ENCODE measurements at places on chromosomes 5 and 9.

- no peak for DNase-seq
These were observed 84.6 kb downstream of the AOPEP start for GRCh38 chr9:94811074-94811473.

DNA sequence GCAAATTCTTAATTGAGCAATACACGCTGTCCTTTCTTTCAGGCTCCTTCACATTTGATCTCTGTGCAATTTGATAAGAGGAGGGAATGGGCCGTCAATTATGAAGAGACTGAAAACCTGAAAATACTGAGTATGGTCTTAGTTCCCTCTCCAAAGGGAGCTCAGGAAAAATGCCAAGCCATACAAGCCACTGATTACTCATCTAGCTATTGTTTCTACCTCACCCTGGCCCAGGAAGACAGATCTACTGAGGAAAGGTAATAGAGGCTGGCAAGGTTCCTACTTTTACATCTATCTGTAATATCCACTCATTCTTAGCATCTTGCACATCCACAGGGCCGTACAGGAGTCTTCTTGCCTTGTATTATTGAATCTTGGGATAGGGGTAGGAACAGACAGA is 23.7 kb upstream of the TNC start:
- DNase-seq, result no peak

DNA sequence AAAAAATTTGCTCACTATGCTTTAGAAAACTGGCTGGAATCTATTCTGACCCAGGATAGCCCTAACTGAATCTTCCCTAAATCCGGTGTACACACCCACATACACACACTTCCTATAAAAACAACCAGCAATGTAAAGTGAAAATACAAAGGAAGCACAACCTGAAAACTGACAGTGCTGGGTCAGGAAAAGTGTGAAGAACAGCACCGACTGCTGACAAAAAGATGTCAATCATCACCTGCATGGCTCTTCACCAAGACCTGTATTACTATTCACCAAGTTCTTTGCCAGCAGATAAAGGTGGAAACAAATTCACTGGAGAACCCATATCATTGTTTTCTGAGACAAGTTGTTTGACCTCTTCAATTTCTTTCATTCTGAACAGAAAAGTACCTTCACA is 293.8 kb upstream of the GRAMD2B start:
- no peak for DNase-seq

DNA sequence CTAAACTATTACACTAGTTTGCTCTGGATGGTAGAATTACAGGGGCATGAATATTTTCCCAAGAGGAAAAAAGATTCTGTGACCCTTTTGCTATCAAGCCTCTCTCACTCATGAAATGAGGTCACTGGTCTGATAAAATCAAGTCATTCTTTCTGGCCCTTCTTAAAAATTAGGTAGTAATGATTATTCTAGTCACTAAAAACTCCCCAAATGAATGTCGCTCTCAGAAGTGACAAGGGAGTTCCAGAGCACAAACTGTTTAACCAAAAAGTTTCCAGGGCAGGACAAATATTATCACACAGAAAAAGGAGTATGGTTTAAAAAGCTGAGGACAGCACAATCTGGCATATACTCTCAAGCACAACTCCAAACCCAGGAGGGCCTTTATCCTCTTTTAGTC is 12.5 kb downstream of the ERMP1 start:
- no peak for DNase-seq

- no peak for DNase-seq
These were observed 33.6 kb upstream of the TRIM32 start for GRCh38 chr9:116653348-116654058.

DNA sequence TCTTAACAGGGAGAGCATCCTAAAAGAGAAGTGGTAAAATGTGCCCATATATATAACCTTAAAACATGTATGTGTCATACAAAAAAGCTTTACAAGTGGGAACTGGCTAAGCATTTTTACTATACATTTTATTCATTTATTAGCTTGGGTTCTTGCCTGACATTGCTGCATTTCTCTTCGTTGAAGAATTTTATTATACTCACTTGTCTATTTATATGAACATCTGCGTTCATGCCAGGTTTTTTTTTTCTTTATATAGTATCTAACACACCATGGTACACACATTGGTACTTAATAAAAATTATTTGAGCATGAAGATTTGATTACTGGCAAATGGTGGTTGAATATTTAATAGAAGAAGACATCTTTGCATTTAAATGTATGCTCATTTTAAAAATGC is 492.3 kb downstream of the SPATA31D1 start:
- DNase-seq, result no peak

DNA sequence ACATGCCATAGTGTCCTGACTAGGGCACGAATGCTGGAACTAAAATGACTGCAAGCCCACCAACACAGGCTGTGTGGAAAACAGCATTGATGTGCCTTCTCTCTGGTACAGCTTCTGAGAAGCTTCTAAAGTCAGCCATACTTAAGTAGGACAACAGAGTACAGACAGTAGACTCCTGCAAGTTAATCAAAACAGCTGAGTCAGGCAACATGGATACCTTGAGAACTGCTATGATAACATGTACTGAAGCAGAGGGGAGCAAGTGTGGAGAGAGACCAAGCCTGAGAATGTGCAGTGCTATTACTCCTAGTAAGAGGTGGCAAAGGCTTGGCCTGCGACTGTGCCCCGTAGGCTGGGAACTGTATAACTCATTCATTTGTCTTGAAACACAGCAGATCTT is 2.5 kb downstream of the ISCA1 start:
- no peak for DNase-seq

GRCh38 chr9:122228191-122228567 is 578 bp downstream of the LHX6 start:
- DNase-seq, result no peak

GRCh38 chr9:135962696-135963307 is 1.6 kb upstream of the UBAC1 start:
- DNase-seq, result no peak

DNA sequence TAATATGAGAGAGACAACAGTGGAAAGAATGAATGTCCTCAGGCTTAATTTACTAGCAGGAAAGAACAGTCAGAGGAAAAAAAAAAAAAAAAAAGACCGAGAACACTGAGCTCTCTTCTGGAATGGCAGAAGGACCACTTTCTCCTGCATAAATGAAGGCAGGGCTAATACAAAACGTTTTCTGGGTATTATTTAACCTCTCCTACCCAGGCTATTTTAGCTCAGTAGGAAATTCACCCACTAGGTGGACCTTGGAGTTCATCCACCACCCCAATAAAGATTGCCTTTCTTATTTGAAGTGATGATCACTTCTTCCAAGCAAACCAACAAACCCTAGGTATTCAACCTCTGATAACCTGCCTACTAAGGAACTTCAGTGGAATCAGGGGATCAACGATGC is 3.7 kb downstream of the GLIS3 start:
- DNase-seq, result no peak
